ENCODE measurements at places on chromosomes 4 and X.
A peak's percentile ranks its signal among the peaks of the same experiment; 100 is the strongest.

GRCh38 chr4:46354701-46355262 is 35.1 kb downstream of the GABRA2 start:
- DNase-seq: no peak

DNA sequence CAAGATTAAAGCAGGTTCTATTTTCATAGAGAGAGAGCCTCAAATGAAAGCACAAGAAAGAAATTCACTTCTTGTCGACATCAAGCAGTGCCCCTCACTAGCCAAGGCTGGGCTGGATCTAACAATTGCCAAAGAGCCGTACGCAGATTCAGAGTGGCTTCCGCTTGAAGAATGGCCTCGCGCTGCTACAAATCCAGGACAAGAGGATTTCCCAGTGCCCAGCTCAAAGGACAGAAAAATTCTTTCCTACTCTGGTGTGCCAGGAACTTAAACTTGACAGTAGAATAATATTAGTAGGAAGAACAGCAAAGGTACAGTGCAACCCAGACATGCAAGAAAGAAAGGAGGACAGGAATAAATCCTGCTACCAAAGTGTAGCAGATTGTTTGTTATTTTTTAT is 56.5 kb upstream of the PPARGC1A start:
- no peak for DNase-seq

DNA sequence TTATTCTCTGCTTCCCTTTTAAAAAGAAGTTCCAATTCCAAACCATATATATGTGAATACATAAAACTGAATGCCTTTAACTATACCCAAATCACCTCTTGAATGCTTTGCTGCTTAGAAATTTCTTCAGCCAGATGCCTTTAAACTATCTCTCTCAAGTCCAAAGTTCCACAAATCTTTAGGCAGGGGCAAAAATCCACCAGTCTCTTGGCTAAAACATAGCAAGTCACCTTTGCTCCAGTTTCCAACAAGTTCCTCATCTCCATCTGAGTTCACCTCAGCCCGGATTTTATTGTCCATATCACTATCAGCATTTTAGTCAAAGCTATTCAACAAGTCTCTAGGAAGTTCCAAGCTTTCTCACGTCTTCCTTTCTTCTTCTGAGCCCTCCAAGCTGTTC is 49.8 kb downstream of the SULT1B1 start:
- DNase-seq: no peak

GRCh38 chr4:1992468-1993168 is 16.2 kb downstream of the NELFA start:
- DNase-seq: peak; percentile 84

- DNase-seq: no peak
Observed at GRCh38 chr4:13294961-13295605, 189.1 kb downstream of the RAB28 start.

- no peak for DNase-seq
Observed at GRCh38 chrX:130805903-130806302, 97.1 kb downstream of the ENOX2 start.

GRCh38 chr4:6969826-6970800 is 60.5 kb downstream of the TBC1D14 start:
- no peak for DNase-seq

- no peak for DNase-seq
Observed at GRCh38 chr4:70640192-70640591, 11.6 kb downstream of the ENAM start.

GRCh38 chr4:150217808-150218207 is 139.6 kb downstream of the DCLK2 start:
- no peak for DNase-seq

GRCh38 chr4:3856604-3857204 is 90.5 kb downstream of the ADRA2C start:
- no peak for DNase-seq

DNA sequence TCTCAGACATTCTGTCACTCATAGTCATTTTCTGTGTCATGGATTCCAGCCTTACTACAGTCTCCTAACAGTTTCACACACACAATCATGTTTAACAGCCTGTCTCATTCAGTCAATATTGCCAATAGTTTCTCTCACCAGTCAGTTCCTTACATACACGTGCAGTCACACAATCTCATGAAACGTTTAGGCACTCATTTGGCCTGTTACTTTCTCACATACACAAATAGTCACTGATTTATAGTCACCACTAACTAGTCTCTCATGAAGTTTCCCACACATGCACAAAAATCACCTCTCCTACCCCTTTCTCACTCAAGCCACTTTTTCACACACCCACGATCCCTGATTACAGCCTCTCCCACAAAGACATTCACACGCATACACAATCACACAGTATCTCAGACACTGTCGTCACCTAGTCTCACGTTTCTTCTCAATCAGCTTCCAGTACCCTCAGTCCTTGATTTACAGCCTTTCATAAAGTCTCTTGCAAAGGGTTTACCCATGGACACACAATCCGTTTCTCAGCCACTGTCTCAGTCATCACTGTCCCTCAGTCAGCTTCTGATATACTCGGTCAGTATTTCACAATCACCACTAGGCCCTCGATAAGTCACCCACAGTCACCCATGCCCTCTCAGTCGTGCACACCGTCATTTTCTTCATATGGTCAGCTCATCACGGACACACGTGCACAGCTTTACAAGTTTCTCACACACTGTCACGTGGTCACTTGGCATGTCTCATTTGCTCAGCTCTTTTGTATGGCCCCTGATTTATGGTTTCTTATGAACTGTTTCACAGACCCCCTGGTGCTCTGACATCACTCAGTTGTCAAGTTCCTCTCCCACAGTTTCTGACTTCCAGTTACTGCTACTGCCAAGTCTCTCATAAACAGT is 4.2 kb upstream of the CFP start:
- no peak for DNase-seq

DNA sequence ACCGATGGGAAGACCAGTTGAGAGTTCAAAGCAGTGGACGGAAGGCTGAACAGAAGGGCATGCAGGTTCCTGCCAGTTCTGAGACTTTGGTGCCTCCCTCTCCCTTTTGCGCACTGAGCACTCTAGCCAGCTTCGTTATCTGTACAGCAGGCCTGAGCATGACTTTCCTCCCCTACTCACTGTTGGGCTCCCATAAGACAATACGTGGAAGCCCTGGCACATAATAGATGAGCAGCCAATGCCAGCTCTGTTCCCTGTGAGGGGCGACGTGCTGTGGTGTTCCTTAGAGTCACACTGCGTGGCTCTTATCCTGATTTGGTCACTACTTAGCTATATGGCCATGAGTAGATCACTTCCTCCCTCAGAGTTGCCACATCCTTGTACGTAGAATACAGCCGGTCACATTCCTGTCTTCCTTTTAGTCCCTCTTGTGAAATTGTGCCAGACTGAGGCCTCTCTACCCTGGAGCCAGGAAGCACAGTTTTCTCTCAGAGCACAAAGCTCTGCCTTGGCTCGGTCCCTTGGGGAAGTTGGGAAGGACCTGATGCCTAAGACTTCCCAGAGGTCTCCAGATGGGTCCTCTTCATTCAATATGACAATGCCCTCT is 160.4 kb upstream of the MAMLD1 start:
- DNase-seq: no peak
